ENCODE measurements at places on chromosomes 1 and 21.

DNA sequence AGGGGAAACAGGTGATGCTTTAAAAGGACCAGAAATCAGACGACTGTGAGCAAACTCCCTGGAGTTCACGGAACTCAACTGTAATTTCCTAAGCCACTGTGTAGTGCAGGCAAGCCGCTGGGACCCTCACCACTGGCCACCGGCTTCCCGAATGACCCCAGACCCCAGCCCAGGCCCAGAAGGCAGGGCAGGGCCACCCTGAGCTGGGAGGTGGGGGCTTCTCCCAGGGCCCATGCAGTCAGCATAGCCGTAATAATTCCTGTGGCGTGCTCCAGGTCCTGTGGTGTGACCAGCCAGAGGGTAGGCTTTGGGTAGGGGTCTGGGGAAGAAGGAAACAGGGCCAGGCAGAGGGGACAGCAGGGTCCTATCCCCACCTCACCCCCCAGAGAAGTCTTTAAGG, 3.5 kb upstream of the ARF1 start:
- no peak for DNase-seq

DNA sequence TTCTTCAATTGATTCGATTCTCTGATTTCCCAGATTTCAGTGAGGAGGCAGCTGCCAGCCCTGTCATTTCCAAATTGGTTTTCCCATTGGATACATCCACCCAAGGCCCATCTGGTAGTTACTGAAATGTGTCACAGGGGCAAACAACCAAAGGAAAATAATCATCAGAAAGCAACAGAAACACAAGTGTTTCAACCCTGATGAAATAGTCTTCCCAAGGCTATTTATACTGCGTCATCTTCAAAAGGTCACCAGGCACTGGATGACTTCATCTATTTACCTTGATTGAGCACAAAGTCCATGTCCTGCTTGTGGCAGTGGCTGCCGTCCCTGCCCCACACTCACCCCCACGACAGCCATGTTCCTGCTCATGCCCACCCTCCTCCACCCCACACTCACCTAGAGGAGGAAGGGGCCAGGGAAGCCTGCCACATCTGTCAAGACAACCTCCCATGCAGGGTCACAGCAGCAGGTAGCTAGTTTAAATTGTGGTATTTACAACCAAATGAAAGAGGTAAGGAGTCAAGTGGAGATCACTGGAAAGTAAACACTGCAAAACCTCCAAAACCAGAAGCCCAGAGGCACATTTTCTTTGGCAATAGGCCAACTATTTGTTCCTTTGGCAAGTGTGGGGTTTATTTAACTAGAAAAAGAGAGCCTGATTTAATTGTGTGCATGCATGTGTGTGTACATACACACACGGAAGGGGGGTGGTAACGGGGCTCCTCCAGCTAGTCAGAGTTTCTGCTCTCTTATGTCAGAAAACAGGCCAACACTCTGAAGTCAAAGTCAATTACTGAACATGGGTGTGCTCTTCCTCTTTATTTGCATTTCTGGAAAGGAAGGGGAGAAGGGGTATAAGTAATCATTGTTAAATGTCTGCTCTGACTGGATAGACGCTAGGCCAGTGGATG, 49.5 kb upstream of the RAB4A start:
- DNase-seq, result peak; percentile 43

GRCh38 chr1:17119773-17120480, 676 bp upstream of the PADI2 start:
- DNase-seq, result no peak

DNA sequence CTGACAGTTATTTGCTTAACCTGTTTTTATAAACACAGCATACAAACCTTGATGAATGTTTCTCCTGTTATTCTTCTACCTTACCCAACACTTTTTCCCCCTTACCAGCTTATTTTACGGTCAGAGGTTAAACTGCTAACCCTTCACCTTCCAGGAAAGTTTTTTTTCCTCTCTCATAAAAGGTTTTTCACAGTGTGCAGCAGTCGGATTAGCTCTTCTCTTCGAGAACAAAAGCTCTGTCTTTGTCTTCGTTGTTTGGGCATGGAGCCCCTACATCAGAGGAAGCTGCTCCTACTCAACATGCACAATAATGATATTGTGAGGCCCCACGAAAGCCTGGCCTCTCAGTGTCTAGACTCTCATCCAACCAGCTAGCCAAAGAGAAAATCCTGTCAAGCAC, 42.0 kb downstream of the DENND1B start:
- no peak for DNase-seq

GRCh38 chr21:39430457-39430856, 15.1 kb downstream of the LCA5L start:
- no peak for DNase-seq

DNA sequence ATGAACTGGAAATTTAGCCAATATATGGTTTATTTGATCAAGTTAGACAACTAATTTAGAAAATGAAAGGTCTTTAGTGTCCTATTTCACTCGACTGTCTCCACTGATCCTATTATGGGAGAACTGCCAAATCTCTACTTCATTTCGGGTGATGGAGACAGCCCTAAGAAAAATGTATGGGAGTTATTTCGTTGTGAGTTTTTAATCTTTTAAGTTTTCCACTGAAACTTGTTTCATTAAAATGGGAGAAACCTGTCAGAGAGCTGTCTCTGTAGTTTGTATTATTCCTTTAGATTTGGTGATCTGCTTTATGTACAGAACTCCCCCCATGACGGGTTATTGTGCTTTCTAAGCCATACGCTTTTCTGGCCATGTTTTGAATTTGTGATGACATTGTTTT, 899.7 kb downstream of the ADGRL2 start:
- no peak for DNase-seq

DNA sequence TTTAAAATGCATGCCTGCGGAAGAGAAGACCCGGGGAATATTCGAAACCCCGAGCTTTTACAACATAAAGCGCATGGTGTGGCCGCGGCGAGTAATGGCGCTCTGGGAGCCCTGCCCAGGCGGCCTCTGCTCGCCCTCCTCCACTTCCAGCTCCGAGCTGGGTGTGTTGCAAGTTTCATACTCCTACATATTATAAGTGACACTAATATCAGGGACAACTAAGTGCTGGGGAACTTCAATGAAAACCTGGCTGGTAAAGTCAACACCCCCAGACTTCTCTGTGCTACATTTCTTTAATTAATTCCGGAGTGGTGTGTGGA, 11.8 kb downstream of the SIM2 start:
- DNase-seq, result no peak

Data from NCI-H446 (cell line).